ENCODE measurements at places on chromosomes 3 and 15. TPM values are rescaled to one million over a fixed set of nuclear protein-coding genes. Genes with fewer than 3 reads are reported as not detected.
A peak's percentile ranks its signal among the peaks of the same experiment; 100 is the strongest.

DNA sequence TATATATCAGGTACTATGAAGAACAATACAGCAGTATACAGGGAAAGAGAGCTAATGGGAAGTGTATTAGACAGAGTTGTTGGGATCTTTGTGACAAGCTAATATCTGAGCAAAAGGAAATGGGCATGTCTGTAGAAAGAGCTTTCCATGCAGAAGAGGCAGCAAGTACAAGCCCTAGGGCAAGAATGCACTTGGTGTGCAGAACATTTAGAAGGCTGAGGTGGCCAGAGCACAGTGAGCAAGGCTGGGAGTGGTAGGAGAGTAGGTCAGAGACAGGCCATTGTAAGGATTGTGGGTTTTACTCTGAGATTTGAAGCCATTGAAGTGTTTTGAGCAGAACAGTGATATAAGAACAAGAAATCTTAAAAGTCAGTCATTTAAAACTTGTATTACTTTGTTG lies 353.9 kb upstream of the TGFBR2 start:
- no peak for DNase-seq
- no peaks in the 10 kb centered on the region for H3K36me3 ChIP-seq
- no peak overlapping the region for H3K4me3 ChIP-seq
- no peaks in the 10 kb centered on the region for H3K4me1 ChIP-seq

DNA sequence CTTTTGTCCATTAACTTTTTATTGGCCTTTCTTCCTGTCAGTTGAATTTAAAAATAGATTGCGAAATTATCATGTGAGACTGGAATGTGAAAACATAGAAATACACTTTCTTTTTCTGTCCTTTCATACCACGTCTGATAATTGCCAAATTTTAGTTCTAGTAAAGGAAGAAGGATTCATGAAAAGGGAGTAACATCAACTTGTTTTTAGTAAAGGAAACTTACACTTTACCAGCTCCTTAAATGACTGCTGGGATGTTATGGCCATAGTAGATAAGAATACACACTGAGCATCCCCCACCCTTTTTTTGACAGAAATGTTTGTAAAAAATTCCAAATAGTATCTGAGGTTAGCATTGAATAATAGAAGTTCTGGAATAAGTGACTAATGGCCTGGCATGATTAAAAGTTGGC lies 137.9 kb downstream of the NEO1 start:
- H3K27ac ChIP-seq: no peak overlapping the region
- H3K4me1 ChIP-seq: peaks cover 6% of the 10 kb centered on the region
- DNase-seq: no peak
- no peaks in the 10 kb centered on the region for H3K36me3 ChIP-seq

DNA sequence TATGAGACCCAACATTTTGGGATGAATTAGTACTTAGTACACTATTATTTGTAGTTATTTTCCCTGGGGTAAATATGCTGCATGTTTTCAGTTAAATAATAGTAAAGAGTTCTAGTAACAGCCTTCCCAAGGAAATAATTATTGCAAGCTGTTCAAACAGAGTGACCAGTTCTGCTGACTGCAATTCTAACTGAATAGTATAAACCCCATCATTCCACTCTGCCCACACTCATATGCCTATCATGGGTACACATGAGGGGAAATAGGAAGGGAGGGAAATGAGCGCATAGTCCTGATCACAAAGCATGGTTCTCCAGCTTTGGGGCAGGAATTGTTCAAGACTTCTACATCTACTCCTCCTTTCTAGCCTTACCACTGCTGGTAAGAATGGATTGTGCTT lies 18.7 kb downstream of the UQCC5 start:
- H3K4me1 ChIP-seq: no peaks in the 10 kb centered on the region
- no peak for DNase-seq
- no peak overlapping the region for H3K4me3 ChIP-seq
- H3K36me3 ChIP-seq: peaks cover 12% of the 10 kb centered on the region
- H3K27me3 ChIP-seq: no peaks in the 10 kb centered on the region

DNA sequence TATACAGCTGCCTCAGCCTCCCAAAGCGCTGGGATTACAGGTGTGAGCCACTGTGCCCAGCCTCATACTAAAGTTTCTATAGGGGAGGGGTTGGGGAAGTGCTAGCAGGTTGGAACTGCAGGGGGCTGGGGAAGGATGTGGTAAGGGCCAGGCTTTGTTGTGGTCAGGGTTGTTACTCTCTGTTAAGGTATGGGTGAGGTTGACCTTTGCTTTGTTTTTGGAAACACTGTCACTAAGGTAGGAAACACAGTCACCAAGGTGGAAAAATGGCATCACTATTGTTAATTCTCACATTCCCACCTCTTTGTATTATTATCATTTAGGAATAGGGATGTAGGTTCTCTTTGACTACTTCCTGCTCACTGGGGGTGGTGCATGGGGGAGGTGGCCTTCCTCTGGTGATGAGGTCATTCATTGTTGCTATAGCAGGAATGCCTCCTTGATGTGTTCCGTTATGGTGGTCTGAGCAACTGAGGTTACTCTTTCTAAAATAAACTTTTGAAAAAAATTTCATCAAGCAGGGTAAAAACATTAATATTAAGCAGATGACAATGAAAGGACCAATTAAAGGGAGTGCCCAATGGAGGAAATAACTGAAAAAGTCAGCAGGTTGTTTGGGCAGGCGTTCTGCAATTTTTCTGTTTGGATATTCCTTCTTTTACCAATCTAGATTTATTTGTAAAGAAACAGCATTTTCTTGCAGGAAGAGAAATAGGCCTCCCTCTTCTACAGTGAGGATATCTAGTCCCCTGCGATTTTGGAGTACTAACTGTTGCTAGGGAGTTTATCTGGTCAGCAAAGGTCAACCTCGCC lies 150.5 kb downstream of the WDR76 start:
- no peaks in the 10 kb centered on the region for H3K27me3 ChIP-seq
- H3K4me1 ChIP-seq: no peaks in the 10 kb centered on the region
- DNase-seq: no peak
- no peak overlapping the region for H3K4me3 ChIP-seq
- no peak overlapping the region for H3K27ac ChIP-seq
- no peaks in the 10 kb centered on the region for H3K36me3 ChIP-seq

DNA sequence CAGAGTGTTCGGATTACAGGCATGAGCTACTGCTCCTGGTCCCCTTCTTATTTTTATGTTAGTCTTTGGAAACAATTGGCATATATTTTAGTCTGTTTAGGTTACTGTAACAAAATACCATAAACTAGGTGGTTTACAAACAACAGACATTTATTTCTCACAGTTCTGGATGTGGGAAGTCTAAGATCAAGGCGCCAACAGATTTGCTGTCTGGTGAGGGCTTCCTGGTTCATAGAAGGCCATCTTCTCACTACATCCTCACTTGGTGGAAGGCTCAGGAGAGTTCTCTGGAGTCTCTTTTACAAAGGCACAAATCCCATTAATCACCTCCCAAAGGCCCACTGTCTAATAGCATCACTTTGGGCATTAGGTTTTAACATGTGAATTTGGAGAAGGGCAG lies 101.0 kb downstream of the APBA2 start:
- H3K4me1 ChIP-seq: no peaks in the 10 kb centered on the region
- no peaks in the 10 kb centered on the region for H3K27me3 ChIP-seq
- H3K4me3 ChIP-seq: no peak overlapping the region

DNA sequence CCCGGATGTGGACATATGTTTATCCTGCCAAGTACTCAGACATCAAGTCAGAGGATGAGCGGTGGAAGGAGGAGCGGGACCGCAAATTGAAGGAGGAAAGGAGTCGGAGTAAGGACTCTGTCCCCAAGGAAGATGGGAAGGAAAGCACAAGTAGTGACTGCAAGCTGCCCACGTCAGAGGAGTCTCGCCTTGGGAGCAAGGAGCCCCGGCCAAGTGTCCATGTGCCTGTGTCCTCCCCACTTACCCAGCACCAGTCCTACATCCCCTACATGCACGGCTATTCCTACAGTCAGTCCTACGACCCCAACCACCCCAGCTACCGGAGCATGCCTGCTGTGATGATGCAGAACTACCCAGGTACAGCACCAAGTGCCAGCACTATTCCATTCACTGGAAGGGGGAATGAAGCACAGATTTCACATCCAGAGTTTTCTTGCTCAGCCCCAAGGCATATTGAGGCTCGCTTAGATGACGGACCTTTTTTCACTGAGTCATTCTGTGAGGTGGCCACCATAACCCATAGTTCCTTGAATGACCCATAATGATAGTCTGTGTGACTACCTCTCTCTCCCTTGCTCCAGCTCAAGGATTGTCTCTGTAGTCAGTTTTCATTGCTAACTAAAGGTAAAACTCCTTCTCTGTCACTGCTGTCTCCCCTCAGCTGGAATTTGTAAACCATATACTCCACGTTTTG lies 97.1 kb downstream of the RBPMS2 start:
- H3K4me3 ChIP-seq: no peak overlapping the region
- no peak for DNase-seq
- H3K27ac ChIP-seq: no peak overlapping the region

DNA sequence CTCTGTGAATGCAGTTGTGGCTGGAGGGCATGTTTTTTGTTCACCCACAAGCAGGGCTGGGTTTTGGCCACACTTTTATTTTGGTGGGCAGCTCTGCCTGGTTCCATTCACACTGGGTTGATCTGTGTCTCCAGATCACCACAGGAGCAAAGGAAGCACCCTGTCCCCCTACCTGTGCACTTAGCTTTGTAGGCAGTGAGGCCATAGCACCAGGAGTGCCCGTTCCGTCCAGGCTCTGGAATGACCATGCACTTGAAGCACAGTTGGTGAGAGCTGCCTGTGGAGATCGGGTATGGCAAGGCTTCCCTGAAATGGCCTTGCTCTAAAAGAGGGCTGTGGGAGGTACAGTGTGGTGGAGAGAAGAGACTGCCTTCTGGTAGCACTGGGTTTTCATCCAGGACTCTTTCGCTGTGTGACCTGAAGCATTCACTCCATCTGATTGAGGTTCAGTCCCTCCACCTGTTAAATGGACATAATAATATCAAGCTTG lies 31.7 kb downstream of the MINAR1 start:
- no peak overlapping the region for H3K4me3 ChIP-seq
- no peak overlapping the region for H3K27ac ChIP-seq
- no peaks in the 10 kb centered on the region for H3K4me1 ChIP-seq
- no peak for DNase-seq

DNA sequence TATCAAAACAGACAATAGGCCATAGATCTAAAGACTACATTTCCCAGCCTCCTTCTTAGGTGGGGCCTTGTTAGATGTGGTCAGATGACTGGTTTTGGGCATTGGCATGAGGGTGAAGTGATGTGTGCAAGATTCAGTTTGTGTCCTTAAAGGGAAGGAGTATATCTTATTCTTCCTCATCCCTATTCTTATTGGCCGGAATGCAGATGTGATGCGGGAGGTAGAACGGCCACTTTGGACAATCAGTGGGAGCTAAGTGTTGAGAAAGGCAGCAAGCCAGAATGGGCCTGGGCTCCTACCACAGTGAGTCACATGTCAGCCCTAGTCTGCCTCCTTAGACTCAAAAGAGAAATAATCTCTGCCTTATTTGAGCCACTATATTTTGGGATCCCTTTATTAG lies 89.8 kb upstream of the MEX3B start:
- H3K4me1 ChIP-seq: no peaks in the 10 kb centered on the region
- H3K27ac ChIP-seq: no peak overlapping the region
- no peak overlapping the region for H3K4me3 ChIP-seq
- H3K27me3 ChIP-seq: no peaks in the 10 kb centered on the region
- H3K36me3 ChIP-seq: no peaks in the 10 kb centered on the region

- DNase-seq: no peak
- H3K4me3 ChIP-seq: no peak overlapping the region
- no peaks in the 10 kb centered on the region for H3K27me3 ChIP-seq
- H3K27ac ChIP-seq: no peak overlapping the region
- H3K36me3 ChIP-seq: no peaks in the 10 kb centered on the region
These were observed 28.6 kb upstream of the UBE2E2 start for GRCh38 chr3:23174426-23175039.

DNA sequence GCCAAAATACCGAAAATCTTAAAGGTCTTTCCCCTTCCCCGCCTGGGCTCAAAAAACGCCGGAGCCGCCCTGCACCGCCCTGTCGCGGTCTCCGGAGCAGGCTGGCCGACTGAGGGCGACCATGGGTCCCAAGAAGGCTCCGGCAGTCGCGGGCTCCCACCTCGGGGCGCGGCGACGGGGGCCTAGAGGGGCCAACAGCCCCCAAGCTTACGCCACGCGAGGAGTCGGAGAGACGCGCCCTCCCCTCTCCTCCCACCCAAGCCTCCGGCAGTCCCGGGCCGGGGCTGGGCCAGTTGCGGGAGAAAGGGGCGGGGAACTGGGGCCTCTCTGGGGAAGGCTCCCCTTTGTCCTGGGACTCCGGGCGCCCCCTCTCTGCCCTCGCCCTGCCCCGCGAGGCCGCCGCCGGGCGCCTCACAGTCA lies 69.2 kb downstream of the GOLGA8B start:
- no peaks in the 10 kb centered on the region for H3K4me1 ChIP-seq
- peak; percentile 70 for DNase-seq
- peak overlapping the region; percentile 76 for H3K4me3 ChIP-seq

GRCh38 chr15:58710701-58711100 lies 38.8 kb downstream of the ADAM10 start:
- H3K36me3 ChIP-seq: no peaks in the 10 kb centered on the region
- no peak overlapping the region for H3K27ac ChIP-seq
- H3K27me3 ChIP-seq: no peaks in the 10 kb centered on the region
- DNase-seq: no peak

The SLC51A gene
- total RNA-seq: 0.49 TPM

The ATP13A3 gene
- total RNA-seq: 127 TPM

The MAP6D1 gene
- 1.7 TPM for total RNA-seq

The RASSF1 gene
- 41.6 TPM for total RNA-seq

The OR5K4 gene
- total RNA-seq: not detected

The UTS2B gene
- 0.78 TPM for total RNA-seq
